CD14-positive monocyte (primary cell): ENCODE measurements at places on chromosomes 11 and 22.

GRCh38 chr11:112106070-112106469 is 19.4 kb downstream of the SDHD start:
- DNase-seq: no peak

GRCh38 chr11:129853518-129854231 is 38.0 kb downstream of the TMEM45B start:
- DNase-seq: no peak

GRCh38 chr11:66986178-66986545 is 11.1 kb downstream of the C11orf86 start:
- no peak for DNase-seq

GRCh38 chr11:70618431-70619101 is 220.2 kb downstream of the CTTN start:
- DNase-seq: no peak

GRCh38 chr22:46055911-46056545 is 79.1 kb upstream of the WNT7B start:
- no peak for DNase-seq

DNA sequence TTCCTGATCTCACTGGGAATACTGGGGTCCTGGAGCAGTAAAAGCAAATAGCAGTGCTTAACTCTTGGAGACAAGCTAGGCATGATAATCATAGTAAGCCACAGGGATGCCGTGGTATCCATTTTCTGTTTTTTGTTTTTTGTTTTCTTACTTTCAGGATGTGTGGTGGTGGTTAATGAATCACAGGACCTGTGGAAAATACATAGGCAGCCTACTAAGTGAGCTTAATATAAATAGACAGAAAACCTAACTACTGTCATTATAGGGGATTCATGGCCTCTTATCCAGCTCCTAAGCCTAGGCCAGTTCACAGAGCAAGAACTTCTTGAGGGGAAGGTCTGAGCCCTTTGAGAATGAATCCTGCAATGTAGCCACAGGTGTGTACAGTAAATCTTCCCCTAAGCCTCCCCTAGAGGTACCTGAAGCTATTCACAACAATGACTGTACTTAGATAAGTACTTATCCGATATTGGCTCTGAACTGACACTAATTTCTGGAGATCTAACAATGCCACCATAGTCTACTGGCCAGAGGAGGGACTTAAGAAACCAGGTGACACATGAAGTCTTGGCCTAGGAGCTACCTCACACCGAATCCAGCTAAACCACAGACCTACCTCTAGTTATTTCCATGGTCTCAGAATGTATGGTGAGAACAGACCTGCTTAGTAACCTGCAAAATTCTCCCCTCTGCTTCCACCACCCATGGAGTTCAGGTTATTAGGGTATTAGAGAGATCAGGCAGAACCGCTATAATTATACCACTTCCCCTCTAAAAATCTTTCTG is 83.6 kb downstream of the ENTHD1 start:
- no peak for DNase-seq

DNA sequence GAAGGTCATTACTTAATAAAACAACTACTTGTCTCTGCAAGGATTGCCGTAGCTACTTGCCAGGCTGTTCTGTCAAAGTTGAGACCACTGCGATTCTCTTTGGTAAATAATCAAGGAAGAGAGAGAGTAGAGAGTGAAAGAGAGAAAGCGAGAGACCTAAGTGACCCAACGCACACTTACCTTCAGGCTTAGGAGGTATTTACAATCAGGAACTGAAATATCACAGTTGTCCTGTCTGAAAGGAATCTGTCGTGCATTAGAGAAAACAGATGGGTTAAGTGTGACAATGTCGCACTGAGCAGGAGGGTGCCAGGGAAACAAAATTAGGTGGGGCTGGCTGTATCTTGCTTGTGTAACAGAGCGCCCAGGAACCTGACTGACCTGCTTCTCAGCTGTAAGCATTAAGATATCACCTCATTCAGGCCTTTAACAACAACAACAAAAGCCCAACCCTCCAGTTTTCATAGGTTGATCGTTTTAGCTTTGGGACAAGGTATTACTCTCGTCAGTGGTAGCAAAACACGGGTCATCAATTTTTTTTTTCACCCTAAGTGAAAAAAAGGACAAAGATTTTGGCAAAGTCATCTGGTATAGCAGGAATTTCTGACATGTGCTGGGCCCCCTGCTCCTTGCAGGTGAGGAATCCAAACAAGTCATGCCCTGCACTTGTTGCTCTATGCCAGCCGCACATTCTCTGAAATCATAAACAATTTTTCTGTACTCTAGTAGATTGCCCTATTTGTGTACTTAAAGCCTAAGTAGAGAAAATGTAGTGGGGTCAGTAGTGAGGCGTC is at the start of gene MUC15:
MUC15 (minus strand) TSS at position 403 of the 794 bp plus-strand sequence. CDS start 5,169 bp downstream, outside the sequence.
- no peak for DNase-seq

GRCh38 chr11:121435551-121436511 is 16.3 kb upstream of the SORL1 start:
- peak; percentile 66 for DNase-seq

GRCh38 chr11:112156956-112157766 is 6.7 kb downstream of the IL18 start:
- peak; percentile 95 for DNase-seq

DNA sequence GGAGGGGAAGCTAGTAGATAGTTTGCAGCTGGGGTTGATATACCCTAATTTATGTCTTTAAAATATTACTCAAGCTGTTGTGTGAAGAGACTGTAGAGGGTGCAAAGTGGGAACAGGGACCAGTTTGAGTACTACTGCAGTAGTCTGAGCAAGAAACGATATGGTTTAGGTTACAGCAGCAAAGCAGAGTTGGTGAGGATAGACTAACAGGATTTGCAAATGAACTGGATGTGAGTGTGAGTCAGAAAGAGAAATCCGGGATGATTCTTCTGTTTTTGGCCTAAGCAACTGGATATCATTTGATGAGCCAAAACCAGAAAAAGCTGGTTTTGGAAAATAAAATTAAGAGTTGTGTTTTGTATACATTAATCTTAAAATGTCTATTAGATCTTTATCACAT is 749.5 kb upstream of the CCDC90B start:
- no peak for DNase-seq

- DNase-seq: no peak
Measured at GRCh38 chr11:6563121-6563619, 40.2 kb downstream of the RRP8 start.

DNA sequence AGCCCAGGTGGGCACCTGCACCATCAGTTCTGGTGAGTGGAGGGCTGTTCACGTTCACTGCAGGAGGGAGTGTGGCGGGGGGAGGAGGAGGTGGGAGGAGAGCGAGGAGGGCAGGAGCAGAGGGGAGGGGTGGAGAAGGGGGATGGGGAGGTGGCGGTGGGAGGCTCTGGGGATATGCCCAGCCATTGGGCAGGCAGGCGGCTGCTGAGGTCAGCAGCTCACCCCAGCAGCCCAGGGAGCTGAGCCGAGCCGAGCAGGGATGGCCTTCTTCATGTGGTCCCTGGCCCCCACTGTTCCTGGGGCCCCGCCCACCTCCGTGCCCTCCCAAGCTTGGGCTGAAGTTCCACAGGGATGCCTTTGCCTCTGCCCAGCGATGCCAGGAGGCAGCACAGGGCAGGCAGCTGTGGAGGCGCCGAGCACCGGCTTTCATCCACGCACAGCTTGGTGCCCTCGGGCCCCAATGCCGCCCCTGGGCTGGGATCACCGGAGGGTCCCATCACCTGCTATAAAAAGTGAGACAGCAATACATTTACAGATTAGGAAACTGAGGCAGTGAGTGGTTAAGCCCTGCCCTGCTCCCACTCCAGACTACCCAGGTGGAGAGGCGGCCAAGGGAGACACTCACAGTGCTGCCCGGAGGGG is 21.6 kb downstream of the RTN4R start:
- DNase-seq: no peak

- DNase-seq: no peak
Measured at GRCh38 chr22:35614404-35614803, 2.7 kb downstream of the MB start.

DNA sequence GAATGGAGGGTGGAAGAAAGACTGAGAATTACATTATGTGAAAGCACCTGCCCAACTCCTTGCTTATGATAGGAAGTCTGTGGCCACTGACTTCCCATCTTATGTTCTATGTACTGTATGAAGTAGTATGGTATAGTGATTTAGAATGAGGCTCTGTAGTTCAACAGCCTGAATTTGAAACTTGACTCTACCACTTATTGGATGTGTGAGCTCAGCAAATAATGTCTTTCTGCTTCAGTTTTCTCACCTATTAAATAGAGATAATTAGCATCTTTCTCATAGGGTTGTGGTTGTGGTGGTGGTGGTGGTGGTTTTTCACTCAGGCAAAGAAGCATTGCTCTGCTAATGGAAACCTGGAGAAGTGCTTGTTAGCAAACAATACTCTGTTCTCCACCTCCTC is 121.6 kb downstream of the PAX6 start:
- no peak for DNase-seq

GRCh38 chr11:93908689-93909088 is 58.3 kb upstream of the VSTM5 start:
- no peak for DNase-seq

GRCh38 chr11:123110397-123110796 is 48.5 kb upstream of the HSPA8 start:
- no peak for DNase-seq

DNA sequence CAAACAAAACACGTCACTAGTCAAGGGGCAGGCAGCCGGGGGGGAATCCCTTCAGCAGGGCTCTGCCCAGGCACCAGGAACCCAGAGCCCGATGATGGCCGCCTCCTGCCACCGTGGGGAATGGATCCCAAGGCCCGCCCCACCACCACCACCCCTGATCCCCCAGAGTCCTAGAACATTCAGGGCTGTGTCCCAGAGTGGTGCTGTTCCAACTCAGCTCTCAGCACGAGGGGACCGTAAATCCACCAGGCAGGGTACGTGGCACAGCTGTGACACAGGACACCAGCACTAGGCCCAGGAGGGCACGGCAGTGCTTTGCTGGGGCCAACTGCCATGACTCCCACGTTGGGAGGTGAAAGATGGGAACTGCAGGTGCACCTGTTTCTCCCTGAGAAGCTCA is 29.6 kb downstream of the ANO1 start:
- no peak for DNase-seq

DNA sequence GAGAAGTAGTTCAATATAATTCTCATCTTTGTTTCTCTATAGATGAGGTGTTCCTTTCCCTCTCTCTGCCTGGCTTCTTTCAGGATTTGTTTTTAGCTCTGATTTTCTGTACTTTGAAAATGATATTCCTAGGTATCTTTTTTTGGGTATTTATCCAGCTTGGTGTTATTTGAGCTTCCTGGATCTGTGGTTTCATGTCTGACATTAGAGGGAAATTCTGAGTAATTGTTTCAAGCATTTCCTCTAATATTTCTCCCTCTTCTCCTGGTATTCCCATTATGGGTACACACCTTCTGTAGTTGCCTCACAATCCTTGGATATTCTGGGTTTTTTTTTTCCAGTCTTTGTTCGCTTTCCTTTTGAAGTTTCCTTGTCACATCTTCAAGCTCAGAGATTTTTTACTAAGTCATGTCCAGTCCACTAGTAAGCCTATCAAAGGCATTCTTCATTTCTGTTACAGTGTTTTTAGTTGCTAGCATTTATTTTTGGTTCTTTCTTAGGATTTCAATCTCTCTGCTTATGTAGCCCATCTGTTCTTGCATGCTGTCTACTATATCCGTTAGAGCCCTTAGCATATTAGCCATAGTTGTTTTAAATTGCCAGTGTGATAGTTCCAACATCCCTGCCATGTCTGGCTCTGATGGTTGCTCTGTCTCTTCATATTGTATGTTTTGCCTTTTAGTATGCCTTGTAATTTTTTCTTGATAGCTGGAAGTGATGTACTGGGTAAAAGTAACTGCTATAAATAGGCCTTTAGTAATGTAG is 5.8 kb downstream of the CCDC81 start:
- no peak for DNase-seq

DNA sequence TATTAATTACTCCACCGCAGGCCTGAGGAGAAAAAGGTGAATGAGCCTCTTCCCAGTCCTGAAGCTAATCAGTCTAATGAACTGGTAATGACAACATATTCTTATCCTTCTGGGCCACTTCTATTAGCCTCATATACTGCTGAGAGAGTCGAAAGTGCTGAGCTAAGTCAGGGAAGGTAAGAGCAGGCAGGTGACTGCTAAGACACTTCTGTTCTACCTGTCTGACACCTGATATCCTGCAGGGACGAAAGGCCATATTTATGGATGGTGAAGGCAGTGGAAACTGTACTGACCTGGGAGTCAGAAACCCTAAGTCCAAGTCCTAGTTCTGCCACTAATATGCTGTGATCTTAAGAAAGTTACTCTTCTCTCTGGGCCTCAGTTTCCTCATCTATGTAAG is 3.5 kb downstream of the TBC1D10A start:
- DNase-seq: no peak

GRCh38 chr22:25353516-25354445 is 134.3 kb downstream of the CRYBB2 start:
- no peak for DNase-seq

DNA sequence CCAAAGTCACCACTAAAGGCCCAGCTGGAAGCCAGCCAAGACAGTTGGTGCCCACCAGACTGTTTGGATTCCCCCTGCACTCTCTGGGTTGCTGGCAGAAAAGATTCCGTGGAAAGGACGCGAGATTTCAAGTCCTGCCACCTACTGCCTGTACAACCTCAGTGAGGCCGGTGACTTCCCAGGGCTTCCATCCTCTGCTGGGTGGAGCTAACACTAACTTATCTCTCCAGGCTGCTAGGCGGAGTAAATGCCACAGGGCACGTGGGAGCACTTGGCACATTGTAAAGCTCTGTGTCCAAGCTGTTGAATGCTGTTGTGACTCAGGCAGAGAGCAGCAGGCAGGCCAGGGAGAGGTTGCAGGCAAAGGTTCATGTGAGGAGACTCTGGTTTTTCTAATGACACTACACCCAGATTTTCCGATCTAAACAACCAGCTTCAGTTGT is 50.9 kb upstream of the CDON start:
- no peak for DNase-seq

- DNase-seq: no peak
Measured at GRCh38 chr11:15909937-15910598, 446.3 kb downstream of the SOX6 start.

GRCh38 chr11:60150279-60150678 is 32.6 kb downstream of the MS4A6A start:
- no peak for DNase-seq

DNA sequence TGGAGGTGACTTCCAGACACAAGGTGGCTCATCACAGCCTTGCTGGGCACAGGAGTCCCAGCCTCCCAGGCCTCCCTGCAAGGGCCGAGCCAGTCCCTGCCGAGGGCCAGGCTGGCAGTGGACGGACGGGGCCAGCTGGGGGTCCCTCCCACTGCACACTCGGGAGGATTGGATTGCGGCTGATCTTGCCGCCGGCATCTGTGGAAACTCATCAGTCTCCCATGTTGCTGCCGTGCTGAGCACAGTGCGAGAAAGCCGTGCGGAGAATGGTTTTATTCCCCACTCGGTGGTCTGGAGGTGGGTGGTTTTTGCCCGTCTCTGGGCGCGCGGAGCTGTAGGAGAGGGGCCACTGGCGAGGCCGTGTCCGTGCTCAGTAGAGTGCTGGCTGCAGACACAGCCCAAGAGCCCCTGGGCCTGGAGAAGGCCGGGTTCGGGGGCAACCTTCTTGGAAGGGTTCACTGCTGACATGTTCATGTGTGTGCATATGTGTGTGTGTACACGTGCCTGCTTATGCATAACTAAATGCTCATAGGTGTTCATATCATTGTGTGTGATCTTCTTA is 1246.4 kb downstream of the BRD1 start:
- DNase-seq: no peak
